ENCODE measurements at places on chromosomes 4 and X.

- no peak for DNase-seq
Observed at GRCh38 chrX:14505648-14506047, 23.7 kb upstream of the GLRA2 start.

DNA sequence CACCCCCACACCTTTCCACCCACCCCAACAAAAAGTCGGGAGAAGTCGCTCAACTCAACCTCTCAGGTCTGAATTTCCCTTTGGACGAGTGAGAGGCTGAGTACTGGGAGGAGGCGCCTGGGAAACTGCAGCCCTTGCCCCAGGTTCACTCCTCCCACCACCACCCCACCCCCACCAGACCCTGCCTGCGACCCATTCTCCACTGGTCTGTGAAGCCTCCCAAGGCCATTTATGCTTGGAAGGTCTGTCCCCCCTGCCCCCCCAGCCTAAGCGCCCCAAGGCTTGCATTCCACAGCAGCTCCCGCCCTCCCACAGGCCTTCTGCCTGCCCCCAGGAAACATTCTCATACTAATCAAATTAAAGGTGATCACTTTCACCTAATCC, 27.2 kb downstream of the ELF4 start:
- no peak for DNase-seq

GRCh38 chr4:149995134-149995756, 83.0 kb upstream of the DCLK2 start:
- no peak for DNase-seq

- no peak for DNase-seq
Observed at GRCh38 chr4:156961196-156962057, 10.2 kb downstream of the PDGFC start.

GRCh38 chr4:38948551-38948950, 80.9 kb downstream of the FAM114A1 start:
- DNase-seq: no peak

GRCh38 chr4:95204267-95204844, 344.4 kb downstream of the UNC5C start:
- DNase-seq: no peak

GRCh38 chr4:78464265-78464664, 87.3 kb upstream of the ANXA3 start:
- DNase-seq: no peak

GRCh38 chr4:145731028-145731427, 51.1 kb downstream of the C4orf51 start:
- no peak for DNase-seq

DNA sequence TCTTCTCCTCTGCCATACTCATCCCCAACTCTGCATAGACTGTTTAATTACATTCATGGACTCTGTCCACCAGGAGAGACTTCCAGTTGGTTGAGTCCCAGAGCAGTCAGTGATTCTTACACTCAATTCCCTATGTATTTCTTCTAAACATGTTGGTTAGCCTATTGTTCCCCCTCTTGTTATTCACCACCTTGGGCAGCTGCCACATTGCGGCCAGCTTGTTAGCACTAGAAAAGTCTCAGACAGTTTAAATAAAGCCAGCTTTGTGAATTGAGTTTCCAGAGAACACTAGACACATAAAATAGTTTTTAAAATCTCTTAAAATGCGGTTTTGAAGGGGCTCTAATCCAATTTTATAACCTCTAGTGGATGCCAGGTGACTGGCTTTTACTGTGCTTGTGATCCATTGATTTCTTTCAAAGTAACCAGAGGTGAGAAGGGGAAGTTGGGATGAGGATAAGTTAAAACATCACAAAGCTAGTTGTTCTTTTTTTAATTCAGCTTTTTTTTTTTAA, 827.7 kb downstream of the FSTL5 start:
- DNase-seq: no peak

DNA sequence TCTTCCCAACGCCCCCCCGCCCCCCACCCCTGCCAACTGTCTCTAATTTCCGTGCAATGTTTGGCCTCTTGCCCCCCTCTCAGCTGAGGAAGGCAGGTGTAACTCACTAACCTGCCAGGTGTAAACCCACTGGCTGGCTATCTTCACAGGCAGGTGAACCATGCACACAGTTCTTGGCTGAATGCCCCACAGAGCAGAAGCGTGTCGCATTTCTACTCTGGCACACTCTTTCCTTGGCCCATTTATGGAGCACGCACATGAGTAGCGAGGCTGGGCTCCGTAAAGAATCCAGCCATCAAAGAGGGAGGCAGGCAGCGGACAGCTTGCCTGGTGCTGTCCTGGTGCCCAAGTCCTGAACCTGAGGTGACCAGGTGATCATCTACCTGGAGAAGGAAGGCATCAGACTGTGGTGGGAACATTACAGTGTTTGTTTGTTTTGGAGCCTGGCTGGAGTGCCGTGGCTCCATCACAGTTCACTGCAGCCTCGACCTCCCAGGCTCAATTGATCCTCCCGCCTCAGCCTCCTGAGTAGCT, 39.2 kb upstream of the CRMP1 start:
- no peak for DNase-seq

DNA sequence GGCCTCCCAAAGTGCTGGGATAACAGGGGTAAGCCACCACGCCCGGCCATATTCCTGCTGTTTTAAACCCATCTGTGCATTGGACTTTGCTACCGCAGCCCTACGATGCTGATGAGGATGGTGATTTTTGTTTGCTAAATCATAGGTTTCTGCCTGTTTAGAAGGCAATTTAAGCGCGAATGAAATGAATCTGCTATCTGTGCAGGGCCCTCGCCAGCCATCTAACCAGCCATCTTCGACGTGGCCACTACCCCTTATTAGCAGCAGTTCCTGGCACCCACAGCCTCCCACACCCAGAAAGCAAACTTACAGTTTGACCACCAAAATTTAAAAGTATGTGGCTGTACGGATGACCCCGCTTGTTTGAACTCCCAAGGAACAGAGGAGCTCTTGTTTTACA, 178.5 kb downstream of the SHOX start:
- DNase-seq: no peak

- DNase-seq: no peak
Observed at GRCh38 chr4:37615720-37616063, 70.5 kb downstream of the RELL1 start.

DNA sequence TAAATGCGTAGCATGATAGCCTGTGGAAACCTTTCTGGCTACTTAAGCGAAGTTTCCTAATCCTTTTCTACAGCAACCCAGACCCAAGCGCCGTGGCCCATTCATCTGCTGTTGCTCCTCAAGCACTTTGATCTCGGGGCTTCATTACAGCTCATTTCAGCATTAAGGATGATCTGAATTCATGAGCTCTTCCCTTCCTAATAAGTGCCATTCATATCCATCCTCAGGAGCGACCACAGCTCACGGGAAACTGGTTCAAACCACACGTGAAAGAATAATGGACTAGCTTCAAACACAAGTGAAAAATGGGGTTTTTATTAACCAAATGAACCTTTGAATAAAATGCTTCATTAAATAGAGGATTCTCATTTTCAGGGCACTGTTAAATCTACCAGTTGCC, 202.6 kb upstream of the LEF1 start:
- no peak for DNase-seq

- DNase-seq: no peak
Observed at GRCh38 chr4:140238351-140239056, 84.5 kb upstream of the MAML3 start.

DNA sequence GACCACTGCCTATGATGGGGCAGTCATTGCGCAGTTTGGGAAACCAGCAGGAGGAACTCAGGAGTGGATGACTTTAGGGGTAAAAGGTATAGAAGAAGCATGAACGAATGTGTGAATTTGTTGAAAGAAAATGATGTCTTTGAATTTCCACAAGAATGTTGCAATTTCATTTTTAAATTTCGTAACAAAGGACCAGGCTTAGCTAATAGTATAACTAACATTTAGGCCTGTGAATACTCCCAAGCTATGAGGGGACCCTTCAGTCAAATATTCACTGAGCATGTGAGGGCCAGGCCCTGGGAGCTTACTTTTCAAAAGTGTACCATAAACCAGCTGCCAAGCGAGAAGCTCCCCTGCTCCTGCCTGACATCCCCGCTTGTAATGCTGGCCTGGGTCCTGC, 5.3 kb downstream of the MPC1L start:
- peak; percentile 43 for DNase-seq

DNA sequence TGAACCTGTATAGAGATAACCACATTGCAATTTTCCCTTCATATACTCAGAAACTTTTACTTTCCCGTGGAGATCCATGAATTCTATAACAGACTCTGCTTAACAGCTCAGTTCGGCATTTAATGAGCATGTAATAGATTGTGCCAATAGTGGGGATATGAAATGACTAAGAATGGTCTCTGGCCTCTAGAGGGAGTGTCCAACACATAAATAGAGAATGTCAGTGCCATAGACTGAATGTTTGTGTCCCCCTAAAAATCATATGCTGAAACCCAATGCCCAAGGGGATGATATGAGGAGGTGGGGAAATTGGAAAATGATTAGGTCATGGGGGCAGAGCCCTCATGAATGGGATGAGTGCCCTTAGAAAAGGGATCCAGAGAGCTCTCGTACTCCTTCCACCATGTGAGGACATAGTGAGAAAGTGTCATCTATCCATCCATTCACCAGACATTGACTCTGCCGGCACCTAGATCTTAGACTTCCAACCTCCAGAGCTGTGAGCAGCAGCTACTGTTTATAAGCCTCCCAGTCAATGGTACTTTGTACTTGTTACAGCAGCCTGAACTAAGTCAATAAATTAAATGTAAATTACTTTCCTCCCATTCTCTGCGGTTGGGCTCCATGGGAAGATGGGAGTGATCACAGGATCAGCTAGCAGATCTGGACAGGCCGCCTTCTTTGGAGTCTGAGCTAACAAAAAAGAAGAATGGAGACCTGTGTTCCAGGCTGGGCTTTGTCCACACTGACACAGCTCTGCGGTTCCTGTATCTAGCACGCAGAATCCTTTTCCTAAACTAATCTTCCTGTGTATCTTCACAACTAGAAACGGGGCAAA, 28.1 kb upstream of the HPSE start:
- DNase-seq: peak; percentile 42

DNA sequence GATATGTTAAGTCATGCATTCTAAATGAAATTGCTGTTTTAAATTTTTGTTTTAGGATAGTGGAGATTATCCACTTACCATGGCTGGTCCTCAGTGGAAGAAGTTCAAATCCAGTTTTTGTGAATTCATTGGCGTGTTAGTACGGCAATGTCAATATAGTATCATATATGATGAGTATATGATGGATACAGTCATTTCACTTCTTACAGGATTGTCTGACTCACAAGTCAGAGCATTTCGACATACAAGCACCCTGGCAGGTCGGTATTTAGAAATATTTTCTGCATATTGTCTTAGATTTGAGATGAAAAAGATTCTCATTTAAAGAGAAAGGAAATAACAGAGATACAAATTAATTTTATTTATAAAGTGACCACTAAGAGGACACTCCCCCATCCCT, 83.6 kb downstream of the STAG2 start:
- peak; percentile 4 for DNase-seq

DNA sequence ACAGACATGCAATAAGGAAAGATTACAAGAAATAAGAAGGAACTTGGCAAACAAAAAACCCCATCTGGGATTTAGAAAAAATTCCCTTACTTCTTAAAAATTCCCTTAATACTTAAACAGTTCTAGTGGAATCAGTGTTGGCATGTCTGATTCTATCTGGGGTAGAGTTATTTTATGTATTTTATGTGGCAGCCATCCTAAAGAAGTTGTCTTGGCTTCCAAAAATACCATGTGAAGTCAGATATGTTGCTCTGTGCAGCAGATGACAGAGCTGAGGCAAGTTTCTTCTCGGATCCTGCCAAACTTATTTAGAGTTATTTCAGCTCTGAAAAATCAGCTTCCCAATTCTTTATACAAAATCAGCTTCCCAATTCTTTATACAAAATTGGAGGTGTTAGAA, 14.7 kb downstream of the YY2 start:
- no peak for DNase-seq

DNA sequence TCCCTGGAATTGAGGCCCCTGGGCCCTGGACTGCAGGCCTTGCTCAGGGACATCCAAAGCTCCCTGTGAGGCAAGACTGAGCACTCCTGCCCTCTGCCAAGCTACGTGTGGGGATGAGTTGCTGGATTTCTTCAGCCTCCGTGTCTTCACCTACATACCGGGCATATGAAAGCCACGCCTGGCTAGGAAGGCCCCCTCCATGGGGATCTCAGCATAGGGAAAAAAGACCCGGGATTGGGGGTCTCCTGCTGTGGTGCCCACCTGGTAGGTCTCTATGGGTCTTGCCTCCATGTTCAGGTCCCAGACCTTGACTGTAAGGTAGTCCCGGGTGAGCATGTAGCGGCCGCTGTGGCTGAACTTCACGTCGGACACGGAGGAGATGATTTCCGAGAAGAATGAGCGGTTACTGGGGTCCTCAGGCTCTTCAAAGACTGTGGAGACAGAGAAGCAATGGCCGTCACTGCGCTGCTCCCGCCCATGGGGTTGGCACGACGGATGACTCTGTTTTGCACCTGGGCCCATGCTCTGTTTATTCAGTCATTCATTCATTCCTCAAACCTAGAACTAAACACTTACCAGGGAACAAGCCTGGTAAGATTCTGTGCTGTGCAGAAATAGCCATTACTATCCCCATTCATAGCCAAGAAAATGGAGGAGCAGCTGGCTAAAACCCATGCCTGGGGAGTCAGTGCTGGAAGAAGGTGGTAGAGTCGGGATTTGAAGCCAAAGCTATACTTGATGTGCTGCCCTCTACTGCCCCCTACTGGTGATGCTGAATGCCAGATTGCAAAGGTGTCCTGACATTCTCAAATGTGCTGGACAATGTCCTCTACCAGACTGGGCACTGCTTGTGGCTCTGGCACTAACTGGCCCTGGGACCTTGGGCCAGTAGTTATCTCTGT, 63.9 kb downstream of the WFS1 start:
- DNase-seq: no peak

DNA sequence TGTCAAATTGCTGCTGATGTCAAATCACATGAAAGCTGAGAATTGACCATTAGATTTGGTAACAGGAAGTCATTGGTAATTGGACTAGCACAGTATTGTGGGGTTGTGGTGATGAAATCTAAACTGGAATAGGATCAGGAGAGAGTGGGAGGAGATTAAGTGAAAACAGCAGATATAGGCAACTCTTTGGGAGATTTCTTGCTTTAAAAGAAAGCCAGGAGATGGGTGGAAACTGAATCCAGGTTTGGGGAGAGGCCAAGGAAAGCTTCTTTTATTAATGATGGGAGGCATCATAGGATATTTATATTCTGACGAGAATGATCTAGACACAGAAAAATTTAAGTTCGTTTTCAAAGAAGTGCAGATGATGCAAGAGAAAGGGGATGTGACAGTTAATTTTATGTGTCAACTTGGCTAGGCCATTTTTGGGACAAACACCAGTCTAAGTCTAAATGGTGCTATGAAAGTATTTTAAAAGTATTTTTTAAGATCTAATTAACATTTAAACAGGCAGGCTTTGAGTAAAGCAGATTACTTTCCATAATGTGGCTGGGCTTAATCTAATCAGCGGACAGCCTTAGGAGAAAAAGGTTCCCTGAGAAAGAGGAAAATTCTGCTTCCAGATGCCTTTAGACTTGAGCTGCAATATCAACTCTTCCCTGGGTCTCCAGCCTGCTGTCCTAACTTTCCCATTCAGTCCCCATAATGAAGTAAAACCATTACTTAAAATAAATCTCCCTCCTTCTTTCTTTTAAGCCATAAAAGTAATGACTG, 24.7 kb downstream of the SEC24D start:
- no peak for DNase-seq
